Stimulated activated CD4-positive, alpha-beta T cell treated with anti-CD3 and anti-CD28 coated beads, Interleukin-12 subunit alpha, Interleukin-12 subunit beta, amount 100 ng/mL, for 24 hours (primary cell): ENCODE measurements at places on chromosomes 5 and 9.

- DNase-seq: no peak
These were observed 438.1 kb downstream of the ACTL7B start for GRCh38 chr9:108417726-108418125.

DNA sequence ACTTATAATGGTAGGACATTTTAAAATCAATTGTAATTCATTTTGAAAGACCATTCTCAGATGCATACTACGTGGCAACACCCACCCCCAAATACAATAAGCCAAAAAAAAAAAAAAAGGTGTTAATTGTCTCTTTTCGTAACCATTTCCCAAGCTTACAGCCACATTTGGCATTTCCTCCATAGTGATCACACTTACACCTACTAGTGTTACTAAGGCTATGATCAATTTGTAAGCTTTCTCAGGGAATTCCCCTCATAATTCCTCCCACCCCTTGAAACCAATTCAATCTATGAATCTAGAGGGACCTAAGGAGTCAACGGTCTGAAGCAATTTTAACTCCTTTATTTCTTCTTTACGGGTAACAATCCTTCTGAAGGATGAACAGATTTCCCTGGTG lies 40.1 kb downstream of the NR2F1 start:
- DNase-seq: no peak

DNA sequence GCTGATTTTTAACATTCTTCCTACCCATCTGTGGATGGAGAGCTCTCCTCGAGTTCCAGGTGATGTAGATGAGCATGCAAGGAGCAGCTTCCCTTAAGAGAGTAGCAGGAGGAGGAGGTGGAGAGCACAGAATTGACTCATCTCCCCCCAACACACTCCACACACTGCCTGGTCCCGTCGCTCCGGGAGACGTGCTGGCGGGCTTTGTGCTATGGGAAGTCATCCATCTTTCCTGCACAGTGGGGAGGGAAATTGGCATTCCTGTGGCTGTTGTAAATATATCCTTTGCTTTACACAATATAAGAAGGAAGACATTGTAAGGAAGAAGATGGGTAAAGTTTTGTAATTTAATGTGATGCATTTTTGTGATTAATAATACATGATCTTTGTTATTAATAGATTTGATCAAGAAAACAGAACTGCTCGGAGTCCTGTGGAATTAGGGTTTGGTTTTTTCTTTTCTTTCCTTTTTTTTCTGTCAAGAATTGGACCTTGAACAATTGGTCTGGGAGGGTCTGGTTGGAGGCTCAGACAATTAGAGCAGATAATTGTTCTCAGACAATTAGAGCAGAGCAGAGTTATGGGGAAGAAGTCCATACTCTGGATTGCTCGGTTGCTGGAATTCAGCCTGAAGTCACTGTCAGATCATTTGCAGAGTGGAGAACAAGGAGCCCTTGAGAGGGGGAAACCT lies 297.8 kb downstream of the GADD45G start:
- DNase-seq: no peak

DNA sequence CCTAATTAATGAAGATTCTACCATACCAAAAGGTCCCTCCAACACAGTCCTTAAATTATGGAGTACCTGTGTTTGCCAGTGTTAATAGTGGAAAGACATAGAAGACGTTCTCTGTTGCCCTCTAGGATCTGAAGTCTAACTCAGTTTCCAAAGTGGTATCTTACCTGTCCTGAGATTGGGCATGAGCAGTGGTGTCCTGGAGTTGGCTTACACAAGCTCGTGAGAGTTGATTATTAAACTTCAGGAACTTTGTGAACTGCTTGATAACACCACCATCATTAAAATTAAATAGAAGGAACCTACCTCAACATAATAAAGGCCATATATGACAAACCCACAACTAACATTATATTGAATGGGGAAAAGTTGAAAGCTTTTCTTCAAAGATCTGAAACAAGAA lies 60.9 kb upstream of the SMARCA2 start:
- no peak for DNase-seq

DNA sequence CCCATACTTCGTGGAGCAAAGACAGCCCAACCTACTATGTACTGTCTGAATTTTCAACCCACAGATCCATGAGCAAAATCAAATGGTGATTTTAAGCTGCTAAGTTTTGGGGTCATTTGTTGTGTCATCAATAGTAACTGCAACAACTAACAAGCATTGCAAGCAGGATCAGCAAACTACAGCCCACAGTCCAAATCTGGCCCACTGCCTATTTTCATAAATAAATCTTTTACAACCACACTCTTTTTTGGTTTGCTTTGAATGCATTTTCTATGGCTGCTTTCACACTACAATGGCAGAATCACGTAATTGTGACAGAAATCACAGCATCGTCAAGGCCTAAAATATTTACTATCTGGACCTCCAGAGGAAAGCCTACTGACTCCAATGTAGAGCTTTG lies 237.2 kb upstream of the TRIM32 start:
- DNase-seq: no peak

DNA sequence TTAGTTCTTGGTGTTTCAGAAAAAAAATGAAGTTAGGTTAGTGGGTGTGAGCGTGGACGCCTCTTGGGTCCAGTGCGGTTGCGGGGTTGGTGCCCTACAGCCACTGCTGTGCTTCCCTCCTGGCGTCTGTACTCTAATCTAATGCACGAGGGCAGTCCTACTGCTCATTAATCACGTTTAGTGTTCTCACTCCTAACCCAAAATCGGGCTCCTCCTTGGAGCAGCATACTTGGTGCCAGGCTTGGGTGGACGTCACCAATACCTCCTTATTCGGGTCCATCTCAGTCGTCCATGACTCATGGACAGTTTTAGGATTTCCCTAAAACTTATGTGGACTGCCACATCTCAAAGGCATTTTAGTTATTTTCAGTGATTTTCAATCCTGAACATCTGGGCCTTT lies 41.6 kb downstream of the TRIO start:
- no peak for DNase-seq
